ENCODE measurements at places on chromosomes 16 and 17.

DNA sequence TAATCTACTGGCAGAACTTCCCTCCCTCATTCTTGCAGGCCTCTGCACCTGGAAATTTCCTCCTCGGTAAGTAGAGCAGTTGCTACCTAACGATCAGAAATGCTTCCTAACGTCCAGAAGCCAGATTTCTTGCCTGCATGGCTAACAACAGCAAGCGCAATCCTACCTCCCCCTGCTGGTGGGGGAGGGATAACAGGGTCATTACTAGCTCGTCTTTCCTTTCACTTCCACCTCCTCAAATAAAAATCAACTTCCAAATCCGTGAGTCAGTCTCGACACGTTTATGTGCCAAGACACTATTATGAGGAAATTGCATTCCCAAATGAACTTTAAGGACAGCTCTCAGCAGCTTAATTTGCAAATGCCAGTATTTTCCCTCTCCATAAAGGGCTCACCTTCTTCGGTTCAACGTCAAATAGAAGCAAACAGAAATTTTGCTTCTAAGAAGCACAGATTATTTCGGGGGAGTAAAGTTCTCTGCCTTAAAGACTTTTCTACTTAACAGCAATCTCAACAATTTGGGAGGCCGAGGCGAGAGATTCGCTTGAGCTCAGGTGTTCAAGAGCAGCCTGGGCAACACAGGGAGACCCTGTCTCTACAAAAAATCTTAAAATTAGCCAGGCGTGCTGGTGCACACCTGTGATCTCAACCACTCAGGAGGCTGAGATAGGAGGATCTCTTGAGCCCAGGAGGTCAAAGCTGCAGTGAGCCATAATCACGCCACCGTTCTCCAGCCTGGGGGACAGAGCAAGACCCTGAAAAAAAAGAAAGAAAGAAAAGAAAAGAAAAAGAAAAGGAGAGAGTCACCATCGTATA, 188.6 kb upstream of the PSMD7 start:
- DNase-seq: no peak

- DNase-seq: no peak
Measured at GRCh38 chr17:74798239-74798707, 22.1 kb upstream of the NAT9 start.

DNA sequence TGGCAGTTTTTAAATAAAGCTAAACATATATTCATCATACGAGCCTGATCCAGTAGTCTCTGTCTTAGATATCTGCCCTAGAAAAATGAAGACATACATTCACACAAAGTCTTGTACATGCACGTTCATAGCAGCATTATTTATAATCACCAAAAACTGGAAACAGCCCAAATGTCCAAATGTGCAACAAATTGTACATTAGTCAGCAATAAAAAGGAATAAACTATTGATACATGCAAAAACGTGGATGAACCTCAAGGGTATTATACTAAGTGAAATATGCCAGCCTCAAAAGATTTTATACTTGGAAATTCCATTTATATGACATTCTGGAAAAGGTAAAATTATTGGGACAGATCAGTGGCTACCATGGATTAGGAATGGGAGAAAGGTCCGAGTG, 22.8 kb downstream of the AATF start:
- no peak for DNase-seq

- DNase-seq: no peak
Measured at GRCh38 chr16:19948186-19949104, 63.8 kb upstream of the GPRC5B start.

DNA sequence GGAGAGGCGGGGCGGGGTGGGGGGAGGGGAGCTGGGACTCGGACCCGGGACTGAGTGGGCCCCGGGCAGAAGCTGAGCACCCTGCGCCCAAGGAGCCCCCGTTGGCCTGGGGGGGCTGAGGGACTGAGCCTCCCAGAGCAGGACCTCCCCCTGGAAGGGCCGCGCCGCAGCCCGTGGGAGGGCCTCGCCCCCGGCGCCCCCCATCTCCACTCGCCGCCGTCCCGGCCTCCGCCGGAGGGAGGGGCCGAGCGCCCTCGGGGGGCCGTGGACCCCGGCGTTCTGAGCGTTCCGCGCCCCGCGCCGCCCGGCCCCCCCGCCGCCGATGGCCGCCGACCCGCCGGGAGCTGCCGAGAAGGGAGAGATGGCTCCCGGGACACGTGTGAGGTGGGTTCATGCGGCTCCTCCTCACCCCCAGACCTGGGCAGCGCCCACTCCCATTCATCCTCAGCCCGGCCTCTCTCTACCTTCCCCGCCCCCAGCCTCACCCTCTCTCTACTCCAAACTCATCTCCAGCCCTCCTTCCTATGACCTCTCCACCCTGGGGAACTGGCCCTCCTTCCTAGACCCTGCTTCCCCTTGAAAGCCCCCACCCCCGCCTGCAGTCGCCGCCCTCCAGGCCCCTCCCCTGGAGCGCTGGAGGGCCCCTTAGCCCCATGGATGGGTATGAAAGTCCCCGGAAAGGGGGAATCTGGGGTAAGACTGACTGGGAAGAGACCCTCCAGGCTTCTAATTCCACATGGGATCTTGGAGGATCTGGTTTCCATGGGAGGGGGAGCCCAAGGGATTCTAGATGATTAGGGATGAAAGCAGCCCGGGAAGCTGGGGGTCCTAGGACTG, 922 bp downstream of the FBXL19 start:
- DNase-seq: no peak

DNA sequence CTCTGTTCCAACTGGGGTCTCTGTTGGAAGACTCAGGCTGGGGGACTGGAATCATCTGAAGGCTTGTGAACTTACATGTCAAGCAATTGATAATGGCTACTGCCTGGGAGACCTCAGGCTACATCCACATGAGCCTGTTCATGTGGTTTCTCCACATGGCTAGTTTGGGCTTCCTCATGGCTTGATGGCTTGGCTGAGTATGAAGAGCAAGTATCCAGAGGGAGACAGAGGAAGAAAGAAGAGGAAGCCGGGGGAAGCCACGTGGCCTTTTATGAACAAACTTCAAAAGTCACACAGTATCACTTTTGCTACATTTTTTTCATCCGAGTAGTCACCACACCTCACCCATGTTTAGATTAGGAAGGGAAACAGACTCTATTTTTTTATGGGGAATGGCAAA, 158.9 kb downstream of the TRIM37 start:
- no peak for DNase-seq

DNA sequence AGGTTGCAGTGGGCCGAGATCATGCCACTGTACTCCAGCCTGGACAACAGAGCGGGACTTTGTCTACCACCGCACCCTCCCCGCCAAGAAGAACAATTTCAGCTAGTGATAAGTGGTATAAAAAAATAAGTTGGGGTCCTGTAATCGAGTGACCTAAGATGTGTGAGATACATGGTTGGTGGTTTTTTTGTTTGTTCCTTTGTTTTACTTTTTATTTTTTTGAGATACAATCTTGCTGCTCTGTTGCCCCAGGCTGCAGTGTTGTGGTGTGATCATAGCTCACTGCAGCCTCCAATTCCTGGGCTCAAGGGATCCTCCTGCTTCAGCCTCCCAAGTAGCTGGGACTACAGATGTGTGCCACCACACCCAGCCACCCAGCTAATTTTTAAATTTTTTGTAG, 58.7 kb downstream of the PITPNC1 start:
- no peak for DNase-seq

Measured in activated T-cell treated with anti-CD3 and anti-CD28 coated beads for 1 hour (primary cell).